ENCODE measurements at places on chromosomes 6 and 20. TPM values are rescaled to one million over a fixed set of nuclear protein-coding genes. Genes with fewer than 3 reads are reported as not detected.

NKAIN4 gene
- total RNA-seq = not detected

CYB5R4 gene
- total RNA-seq = 1.6 TPM

SSTR4 gene
- total RNA-seq = not detected

HLA-DOB gene
- total RNA-seq = not detected

GSTA2 gene
- total RNA-seq = not detected

LY6G6C gene
- total RNA-seq = not detected

DPPA5 gene
- total RNA-seq = not detected

SOBP gene
- total RNA-seq = 0.76 TPM

LRRN4 gene
- not detected for total RNA-seq

C2 gene
- not detected for total RNA-seq

MRPS10 gene
- 28.8 TPM for total RNA-seq

CLPSL2 gene
- not detected for total RNA-seq

PABPC1L gene
- 1.3 TPM for total RNA-seq

TCP11 gene
- not detected for total RNA-seq

UBD gene
- total RNA-seq = 231 TPM

MRAP2 gene
- total RNA-seq = 0.57 TPM

RIMS4 gene
- total RNA-seq = not detected

STK38 gene
- total RNA-seq = 20.6 TPM

KCNB1 gene
- total RNA-seq = not detected

LIN28B gene
- not detected for total RNA-seq

FBXO9 gene
- total RNA-seq = 35.3 TPM

BNIP5 gene
- not detected for total RNA-seq

MPIG6B gene
- total RNA-seq = not detected

HELZ2 gene
- total RNA-seq = 101 TPM

CDH4 gene
- 0.16 TPM for total RNA-seq

All from bladder microvascular endothelial cell (primary cell).